ENCODE measurements at places on chromosomes 5 and 9.

GRCh38 chr9:109477258-109478050 is 20.7 kb downstream of the PTPN3 start:
- DNase-seq = no peak

- no peak for DNase-seq
Measured at GRCh38 chr9:7185612-7186011, 427.8 kb downstream of the KDM4C start.

DNA sequence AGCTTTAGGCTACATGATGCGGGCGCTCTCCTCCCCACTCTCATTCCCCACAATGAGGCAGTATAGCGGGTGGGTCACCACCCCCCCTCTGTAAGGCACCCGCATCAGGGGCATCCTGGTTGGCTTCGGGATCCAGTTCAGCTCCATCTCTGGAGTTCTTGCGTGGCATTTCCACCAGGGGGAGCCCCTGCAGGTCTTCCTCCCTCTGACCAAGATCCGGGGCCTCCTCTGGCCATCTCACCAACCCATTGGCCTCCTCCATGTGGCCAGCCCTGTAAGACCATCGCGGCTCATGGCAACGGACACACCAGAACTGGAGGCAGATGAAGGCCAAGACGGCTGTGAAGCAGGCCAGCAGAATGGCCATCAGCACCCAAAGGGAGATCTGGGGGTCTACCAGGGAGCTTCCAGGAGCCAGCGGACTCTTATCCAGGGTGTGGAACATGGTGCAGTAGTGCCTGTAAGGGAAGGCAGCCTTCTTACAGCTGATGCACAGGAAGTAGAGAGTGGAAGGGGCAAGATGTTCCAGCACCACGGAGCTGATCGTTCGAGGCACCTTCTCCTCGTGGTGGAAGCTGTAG is 77.0 kb downstream of the CYFIP2 start:
- DNase-seq = no peak

DNA sequence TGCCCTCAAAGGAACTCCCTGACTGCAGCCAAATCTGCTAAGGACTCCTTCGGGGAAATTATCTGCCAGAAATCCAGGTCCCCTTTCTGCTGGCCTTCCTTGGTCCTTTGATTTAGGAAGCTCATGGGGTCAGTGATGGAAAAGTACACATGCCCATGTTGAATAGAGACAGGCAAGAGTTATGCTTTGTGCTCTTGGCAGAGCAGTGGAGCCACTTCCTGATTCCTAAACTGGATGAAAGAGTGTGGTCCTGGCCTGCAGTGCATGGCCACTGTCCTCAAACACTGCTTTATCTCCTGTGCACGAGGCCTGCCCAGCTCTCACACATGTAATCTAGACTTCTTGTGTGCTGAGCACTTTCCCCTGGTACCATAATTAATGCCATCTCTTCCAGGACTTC is 2.0 kb upstream of the EBF1 start:
- DNase-seq = no peak

DNA sequence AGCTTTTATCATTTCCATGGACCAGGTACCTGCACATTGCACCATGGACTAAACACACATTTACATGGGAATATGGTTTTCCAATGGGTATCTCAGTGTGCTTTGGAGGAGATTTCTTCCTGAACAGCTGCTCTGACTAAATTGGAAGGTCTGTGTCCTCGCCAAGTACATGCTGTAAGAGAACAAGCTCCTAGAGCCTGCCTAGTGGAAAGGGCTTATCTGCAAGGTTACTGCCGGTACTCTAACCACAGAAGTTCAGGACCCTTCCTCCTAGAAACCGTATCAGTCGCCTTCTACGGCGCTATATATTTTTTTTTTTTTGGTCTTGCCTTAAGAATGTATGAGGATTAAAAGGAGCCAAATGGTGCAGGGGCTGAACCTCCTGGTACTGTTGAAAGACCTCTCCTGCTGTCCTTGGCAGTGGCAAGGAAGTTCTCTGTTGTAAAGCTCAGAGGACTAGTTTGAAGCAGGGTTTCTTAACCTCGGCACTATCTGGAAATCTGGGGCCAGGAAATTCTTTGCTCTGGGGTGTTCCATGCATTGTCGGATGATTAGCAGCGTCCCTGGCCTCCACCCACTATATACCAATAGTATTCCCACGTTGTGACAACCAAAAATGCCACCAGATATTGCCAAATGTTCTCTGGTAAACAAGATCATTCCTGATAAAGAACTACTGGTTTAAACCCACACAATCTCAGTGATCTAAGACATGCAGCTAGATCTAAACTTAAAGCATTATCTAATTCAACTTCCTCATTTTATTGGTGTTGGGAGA is 107.4 kb downstream of the FBXO38 start:
- no peak for DNase-seq

GRCh38 chr9:3263698-3264097 is 262.1 kb downstream of the RFX3 start:
- DNase-seq = no peak

GRCh38 chr9:137969008-137969407 is 91.4 kb downstream of the CACNA1B start:
- DNase-seq = no peak

- DNase-seq = no peak
Measured at GRCh38 chr5:156438076-156438475, 111.1 kb downstream of the SGCD start.

DNA sequence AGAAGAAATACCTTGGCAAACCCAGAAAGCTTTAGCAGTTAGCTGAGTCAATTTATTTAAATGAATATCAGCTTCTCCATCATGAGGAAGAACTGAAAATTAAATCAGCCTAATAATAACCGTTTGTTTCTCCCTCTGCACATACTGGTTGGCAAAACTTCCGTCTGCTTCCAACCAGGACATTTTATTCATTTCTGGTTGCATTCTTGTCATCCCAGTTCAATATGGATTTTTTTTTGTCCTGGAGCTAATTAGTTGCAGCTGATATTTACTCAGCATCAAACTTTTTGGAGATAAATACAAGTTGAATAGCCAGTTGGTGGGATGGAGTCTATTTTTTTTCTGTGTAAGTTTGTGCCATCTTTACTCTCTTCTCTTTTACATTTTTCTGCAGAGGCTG is 126.5 kb upstream of the GDNF start:
- DNase-seq = no peak

GRCh38 chr5:141628175-141628788 is 8.4 kb downstream of the HDAC3 start:
- DNase-seq = no peak

GRCh38 chr5:116859666-116860320 is 285.2 kb upstream of the SEMA6A start:
- no peak for DNase-seq

- no peak for DNase-seq
Measured at GRCh38 chr5:60143942-60144549, 250.5 kb upstream of the PDE4D start.

GRCh38 chr5:149372932-149373331 is 6.2 kb downstream of the IL17B start:
- DNase-seq = no peak

DNA sequence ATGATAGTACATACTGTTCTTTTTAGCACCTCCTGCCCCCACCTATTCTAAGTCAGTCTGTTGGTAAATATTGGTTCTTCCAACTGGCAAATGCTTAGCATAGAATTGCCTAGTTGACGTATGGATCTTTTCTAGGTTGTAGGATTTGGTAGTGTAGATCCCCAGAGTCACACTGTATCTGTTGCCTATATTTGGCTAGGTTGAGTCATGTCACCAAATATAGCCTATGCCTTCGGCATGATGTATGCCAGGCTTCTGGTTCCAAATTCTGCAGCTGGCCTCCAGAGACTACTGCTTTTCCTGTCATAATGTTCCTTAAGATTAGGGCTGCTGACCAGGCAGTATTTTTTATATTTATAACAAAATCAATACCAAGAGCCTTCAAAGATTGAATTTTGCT is 38.2 kb downstream of the CPEB4 start:
- no peak for DNase-seq

DNA sequence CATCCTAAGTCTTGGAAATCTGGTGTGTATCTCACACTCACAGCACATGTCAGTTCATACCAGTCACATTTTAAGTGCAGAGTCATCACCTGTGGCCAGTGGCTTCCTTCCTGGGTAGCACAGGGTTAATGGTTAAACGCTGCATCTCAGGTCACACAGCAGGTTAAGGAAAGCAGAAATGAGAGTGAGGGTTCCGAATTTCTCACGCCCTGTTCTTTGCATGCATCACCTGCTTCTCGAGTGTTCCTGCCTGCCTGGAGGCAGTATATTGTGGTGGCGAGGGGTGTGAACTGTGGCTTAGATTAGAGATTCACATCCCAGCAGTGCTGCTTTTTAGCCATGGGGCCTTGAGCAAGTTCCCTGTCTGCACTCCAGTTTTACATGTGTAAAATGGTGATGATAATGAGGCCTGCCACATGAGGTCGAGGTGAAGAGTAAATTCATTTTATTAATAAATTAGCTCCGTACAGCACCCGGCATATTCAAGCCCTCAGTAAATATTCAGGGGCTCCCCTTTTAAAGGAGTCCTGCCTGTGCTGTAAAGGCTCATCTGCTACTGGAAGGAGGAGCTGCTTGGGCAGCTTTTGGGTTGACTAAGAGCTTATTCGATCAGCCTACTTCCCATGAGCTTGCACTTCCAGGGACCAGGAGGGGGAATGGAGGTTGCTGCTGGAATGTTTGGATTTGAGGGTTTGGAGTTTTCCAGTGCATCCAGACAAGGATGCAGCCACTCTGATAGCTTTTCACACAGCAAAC is 61.1 kb upstream of the SAP30L start:
- no peak for DNase-seq

- DNase-seq = no peak
Measured at GRCh38 chr9:114069476-114070187, 8.5 kb downstream of the AMBP start.

DNA sequence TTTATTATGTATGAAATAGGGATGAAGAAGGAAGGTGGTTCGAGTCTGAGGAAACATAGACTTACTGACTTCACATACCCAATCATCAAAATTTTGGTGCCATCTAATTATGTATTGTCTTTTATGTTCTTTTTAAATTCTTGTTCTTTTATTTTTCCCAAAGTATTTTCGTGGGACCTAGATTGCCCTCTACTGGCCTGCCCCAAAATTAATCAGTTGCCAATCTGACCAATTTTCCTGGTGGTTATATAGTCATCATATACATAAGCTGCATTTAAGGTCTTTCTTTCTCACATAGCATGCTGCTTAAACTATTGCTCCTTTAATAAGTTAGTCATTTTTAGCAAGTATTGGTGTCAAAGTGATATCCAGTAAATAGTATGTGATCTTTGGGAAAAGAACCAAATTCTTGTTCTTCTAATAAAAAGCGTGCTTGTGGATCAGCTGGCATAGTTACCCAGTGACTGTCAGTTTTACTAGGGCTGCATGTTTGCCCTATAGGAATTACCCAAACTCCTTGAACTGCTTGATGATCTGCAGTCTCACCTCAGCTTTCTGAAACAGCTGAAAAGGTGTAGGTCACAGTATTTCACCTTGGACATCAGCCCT is 223.5 kb downstream of the SH3GL2 start:
- DNase-seq = no peak

DNA sequence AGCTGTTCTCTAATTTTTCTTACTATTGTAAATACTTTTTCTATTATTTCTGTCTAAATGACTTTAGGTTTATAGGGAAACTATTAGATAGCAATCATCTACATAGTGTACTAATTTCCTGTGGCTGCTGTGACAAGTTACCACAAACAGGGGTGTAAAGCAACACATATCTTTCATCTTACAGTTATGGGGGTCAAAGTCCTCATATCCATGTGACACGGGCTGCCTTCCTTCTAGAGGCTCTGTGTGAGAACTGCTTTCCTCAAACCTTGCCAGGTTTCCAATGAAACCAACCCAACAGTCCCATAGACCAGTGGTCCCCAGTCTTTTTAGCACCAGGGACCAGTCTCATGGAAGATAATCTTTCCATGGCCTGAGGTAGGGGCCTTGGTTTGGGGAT is 189.1 kb downstream of the ROR2 start:
- no peak for DNase-seq

GRCh38 chr9:128910906-128911305 is 9.9 kb upstream of the PHYHD1 start:
- no peak for DNase-seq

DNA sequence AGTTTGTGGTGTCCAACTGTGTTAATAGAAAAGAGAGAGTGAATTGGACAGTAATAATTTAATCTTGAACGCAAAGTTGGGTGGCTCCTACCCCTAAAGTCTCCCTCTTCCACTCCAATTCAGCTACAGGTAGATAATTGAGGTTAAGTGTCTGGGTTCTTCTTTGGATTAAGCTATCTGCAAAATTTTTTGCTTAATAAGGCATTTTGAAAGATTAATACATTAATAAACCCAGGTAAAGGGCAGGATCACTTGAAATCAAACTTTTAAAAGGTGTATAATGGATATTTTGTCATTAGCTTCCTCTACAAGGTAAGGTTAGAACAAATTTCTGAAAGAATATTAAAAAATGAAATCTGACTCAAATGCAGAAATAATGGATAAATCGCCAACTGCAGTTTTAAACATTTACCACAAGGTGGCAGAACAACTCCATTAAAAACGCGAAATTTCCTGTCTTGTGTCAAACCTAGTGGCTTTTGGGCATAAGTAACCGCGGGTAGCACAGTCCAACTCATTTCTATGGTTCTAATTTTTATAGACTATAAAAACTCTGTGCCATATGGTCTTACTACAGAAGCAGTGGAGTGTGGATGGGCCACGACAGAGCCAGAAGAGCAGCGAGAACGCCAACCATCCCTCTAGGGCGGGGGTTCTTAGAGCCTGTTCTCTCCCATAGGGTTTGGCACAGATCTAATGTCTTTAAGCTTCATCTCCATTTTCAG is 276.5 kb downstream of the ARHGEF28 start:
- no peak for DNase-seq

GRCh38 chr9:35912791-35913400 is 3.6 kb downstream of the SPAAR start:
- DNase-seq = no peak

DNA sequence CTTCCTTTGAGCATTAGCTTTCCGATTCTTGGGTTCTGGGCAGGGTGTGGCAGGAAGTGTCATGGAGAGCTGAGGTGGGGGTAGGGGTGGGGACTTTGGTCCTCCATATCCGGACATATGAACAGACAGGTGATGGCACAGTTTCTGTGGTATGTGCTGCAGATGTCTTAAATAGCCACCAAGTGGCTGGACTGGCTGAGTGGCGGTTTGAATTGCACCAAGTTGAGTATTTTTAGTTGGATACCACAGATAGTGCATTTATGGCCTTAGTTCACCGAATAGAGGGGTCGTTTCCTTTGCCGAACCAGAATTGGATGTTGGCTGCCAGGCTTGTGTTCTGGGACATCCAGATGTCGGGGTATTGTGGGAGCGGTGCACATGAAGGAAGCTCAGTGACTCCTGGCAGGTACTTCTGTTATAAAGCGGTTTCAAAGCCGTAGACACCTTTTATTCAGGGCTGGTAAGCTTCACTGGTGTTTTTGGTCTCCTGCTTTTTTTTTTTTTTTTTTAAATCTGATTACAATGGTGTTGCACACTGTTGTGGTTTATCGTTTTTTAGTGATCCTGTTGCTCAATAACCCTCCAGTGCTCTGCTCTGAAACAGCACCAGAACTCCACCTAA is 15.1 kb upstream of the TNFAIP8 start:
- DNase-seq = peak; percentile 55

All from stimulated activated CD8-positive, alpha-beta memory T cell treated with anti-CD3 and anti-CD28 coated beads, Interleukin-15, amount 100 ng/mL, for 48 hours (primary cell).